ENCODE measurements at places on chromosomes 1 and 21. TPM values are rescaled to one million over a fixed set of nuclear protein-coding genes. Genes with fewer than 3 reads are reported as not detected.

Gene CBR3
- 13.2 TPM for polyA plus RNA-seq

Gene PKP1
- 0.06 TPM for polyA plus RNA-seq

Gene ERRFI1
- polyA plus RNA-seq, result 105 TPM

Gene PGLYRP3
- not detected for polyA plus RNA-seq

Gene FMO5
- polyA plus RNA-seq, result 2.0 TPM

Gene CHIA
- polyA plus RNA-seq, result not detected

Gene PCP4
- not detected for polyA plus RNA-seq

DNA sequence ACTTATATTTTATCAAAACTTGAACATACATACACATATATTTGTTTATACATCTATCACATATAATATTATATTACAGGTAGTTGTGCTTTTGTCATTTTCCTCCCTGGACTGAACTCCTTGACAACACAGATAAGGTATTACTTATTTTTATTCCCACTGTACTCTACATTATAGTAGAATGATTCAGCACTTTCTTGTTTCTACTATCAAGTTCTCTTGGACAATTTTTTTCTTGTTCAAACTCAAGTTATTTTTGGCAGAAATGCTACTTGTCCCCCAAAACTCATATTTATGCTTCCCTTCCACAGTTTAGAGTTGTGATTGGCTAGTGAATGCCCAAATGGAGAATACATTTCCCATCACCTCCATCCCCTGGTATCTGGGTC lies 10.8 kb upstream of the PTPRC start:
- H3K36me3 ChIP-seq, result no peaks in the 10 kb centered on the region
- H3K4me1 ChIP-seq, result no peaks in the 10 kb centered on the region
- H3K4me3 ChIP-seq, result no peak overlapping the region

DNA sequence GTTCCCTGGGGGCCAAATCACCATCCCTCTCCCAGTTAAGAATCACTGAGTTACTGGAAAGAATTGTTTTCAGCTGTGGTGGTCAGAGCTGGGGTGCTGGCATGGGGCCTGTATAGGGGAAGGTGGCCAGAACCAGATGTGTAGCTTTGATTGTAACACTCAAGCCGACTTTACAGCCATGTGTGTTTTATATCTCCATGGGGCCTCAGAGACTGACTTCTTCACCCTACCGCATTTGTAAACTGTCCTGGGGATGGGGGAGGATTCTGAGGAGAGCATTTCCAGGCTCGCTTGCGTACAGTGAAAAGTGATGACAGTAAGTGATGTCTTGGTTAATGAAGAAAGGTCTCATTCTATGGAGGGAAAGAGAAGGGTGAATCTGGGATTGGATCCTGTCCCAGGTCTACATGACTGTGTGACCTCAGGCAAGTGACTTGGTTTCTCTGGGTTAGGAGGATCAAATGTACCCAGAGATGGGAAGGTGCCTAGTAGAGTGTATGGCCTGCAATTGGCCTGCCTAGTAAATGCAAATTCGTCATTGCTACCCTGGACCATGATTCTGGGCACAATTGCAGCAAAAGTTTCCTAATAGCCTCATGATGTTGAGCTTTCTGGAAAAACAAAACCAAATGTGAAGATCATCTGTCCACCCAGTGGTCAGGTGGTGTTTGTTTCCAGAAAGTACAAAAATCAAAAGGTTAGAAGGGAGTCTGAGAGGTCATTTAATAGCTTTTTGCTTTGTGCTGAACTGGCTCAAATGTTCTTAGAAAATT lies 49.7 kb upstream of the RCC2 start:
- no peak overlapping the region for H3K27ac ChIP-seq
- peak; percentile 24 for DNase-seq
- peaks cover 2% of the 10 kb centered on the region for H3K4me1 ChIP-seq
- H3K4me3 ChIP-seq, result no peak overlapping the region

GRCh38 chr1:77557053-77557452 lies 125.4 kb downstream of the ZZZ3 start:
- H3K27me3 ChIP-seq, result no peaks in the 10 kb centered on the region
- no peak overlapping the region for H3K4me3 ChIP-seq
- H3K4me1 ChIP-seq, result no peaks in the 10 kb centered on the region
- no peak overlapping the region for H3K27ac ChIP-seq
- peak; percentile 40 for DNase-seq

GRCh38 chr1:21680381-21680780 lies 11.2 kb upstream of the RAP1GAP start:
- no peaks in the 10 kb centered on the region for H3K27me3 ChIP-seq
- H3K4me3 ChIP-seq, result no peak overlapping the region
- no peak for DNase-seq
- H3K4me1 ChIP-seq, result no peaks in the 10 kb centered on the region
- no peak overlapping the region for H3K27ac ChIP-seq
- H3K36me3 ChIP-seq, result no peaks in the 10 kb centered on the region

DNA sequence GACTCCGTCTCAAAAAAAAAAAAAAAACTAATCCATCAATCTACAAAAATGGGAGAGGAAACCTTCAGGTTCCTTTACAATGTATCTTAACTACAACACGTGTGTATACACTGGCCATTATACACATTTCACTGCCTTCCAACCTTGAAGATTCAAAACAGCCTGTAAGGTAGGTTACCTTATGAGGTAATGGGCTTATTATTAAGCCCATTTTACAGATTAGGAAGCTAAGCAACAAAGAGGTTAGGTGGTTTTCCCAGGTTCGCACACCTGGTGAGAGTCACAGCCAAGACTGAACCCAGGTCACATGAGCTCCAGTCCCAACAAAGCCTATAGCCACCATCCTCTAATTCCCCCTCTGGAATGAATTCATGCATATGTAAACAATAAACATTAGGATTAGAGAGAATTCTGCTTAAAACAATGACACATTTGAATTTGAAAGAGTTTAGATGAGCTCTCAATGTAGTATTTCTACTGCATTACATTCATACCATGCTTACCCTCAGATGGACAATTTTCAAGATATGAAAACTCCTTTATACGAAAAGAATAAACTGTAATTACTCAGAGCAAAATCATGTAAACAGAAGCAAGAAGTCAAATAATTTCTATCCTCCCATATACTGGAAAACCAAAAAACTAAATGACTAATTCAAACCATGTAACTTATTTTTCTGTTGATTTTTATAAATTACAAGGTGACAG lies 54.8 kb downstream of the EIF4G3 start:
- peaks cover 2% of the 10 kb centered on the region for H3K36me3 ChIP-seq
- H3K4me3 ChIP-seq, result no peak overlapping the region
- no peaks in the 10 kb centered on the region for H3K27me3 ChIP-seq
- no peak for DNase-seq

- no peaks in the 10 kb centered on the region for H3K27me3 ChIP-seq
- no peak overlapping the region for H3K4me3 ChIP-seq
These were observed 4.1 kb downstream of the DIPK1A start for GRCh38 chr1:92957030-92957734.

- H3K27me3 ChIP-seq, result no peaks in the 10 kb centered on the region
- H3K4me3 ChIP-seq, result no peak overlapping the region
- no peak for DNase-seq
- H3K27ac ChIP-seq, result no peak overlapping the region
- H3K36me3 ChIP-seq, result no peaks in the 10 kb centered on the region
These were observed 107.5 kb upstream of the RUNX1 start for GRCh38 chr21:35156293-35157278.

GRCh38 chr1:162878000-162878596 lies 17.1 kb upstream of the CCDC190 start:
- H3K27ac ChIP-seq, result no peak overlapping the region
- no peaks in the 10 kb centered on the region for H3K4me1 ChIP-seq
- DNase-seq, result peak; percentile 74
- H3K4me3 ChIP-seq, result no peak overlapping the region
- H3K36me3 ChIP-seq, result no peaks in the 10 kb centered on the region

- peaks cover 3% of the 10 kb centered on the region for H3K4me1 ChIP-seq
- DNase-seq, result peak; percentile 77
- H3K27ac ChIP-seq, result no peak overlapping the region
- H3K4me3 ChIP-seq, result no peak overlapping the region
- no peaks in the 10 kb centered on the region for H3K27me3 ChIP-seq
- no peaks in the 10 kb centered on the region for H3K36me3 ChIP-seq
These were observed 144.9 kb upstream of the HOOK1 start for GRCh38 chr1:59669752-59670312.

DNA sequence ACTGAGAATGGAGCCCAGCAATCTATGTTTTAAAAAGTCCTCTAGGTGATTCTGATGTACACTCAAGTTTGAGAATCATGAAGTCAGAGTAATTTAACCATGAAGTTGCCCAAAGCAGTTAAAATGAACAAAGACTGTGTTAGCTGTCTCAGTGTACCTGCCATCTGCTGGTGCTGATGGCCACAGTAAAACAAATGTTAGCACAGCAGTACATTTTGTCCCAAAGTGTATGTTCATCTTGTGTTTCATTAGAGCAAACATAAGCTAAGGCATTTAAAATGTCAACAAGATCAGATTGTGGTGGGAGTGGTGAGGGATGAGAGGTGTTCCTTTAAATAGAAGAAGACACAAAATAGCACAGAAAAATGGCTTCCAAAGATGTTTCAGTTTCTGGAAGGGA lies 31.1 kb downstream of the FYB2 start:
- no peaks in the 10 kb centered on the region for H3K36me3 ChIP-seq
- no peak for DNase-seq
- no peaks in the 10 kb centered on the region for H3K4me1 ChIP-seq
- no peak overlapping the region for H3K27ac ChIP-seq
- peaks cover 6% of the 10 kb centered on the region for H3K27me3 ChIP-seq
- H3K4me3 ChIP-seq, result no peak overlapping the region

GRCh38 chr21:35861661-35862060 lies 198.7 kb downstream of the SETD4 start:
- H3K27me3 ChIP-seq, result no peaks in the 10 kb centered on the region
- H3K27ac ChIP-seq, result no peak overlapping the region
- no peaks in the 10 kb centered on the region for H3K36me3 ChIP-seq
- H3K4me3 ChIP-seq, result no peak overlapping the region
- DNase-seq, result no peak

DNA sequence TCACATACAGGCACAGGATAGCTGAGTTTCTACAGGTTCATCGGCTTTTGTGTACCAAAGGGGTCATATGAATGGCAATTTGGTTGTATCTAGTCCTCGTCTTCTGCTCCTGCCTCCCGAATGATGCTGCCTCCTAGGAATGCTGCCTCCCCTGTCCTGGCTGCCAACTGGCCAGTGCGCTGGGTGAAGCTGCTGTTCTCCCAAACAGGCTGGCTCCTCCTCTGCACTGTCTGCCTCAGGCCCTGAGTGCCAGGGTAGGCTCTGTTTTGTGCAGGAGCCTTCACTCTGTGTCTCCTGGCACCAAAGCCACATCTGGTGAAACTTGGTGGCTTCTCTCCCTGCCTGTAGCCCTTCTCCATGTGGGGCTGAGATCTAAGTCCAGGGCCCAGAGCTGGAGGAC lies 60.3 kb downstream of the RHOU start:
- no peaks in the 10 kb centered on the region for H3K27me3 ChIP-seq
- no peak overlapping the region for H3K4me3 ChIP-seq
- DNase-seq, result no peak

- H3K36me3 ChIP-seq, result no peaks in the 10 kb centered on the region
- no peak for DNase-seq
- no peak overlapping the region for H3K27ac ChIP-seq
- no peaks in the 10 kb centered on the region for H3K4me1 ChIP-seq
- H3K27me3 ChIP-seq, result no peaks in the 10 kb centered on the region
These were observed 6.3 kb downstream of the APOBEC4 start for GRCh38 chr1:183646776-183647175.

DNA sequence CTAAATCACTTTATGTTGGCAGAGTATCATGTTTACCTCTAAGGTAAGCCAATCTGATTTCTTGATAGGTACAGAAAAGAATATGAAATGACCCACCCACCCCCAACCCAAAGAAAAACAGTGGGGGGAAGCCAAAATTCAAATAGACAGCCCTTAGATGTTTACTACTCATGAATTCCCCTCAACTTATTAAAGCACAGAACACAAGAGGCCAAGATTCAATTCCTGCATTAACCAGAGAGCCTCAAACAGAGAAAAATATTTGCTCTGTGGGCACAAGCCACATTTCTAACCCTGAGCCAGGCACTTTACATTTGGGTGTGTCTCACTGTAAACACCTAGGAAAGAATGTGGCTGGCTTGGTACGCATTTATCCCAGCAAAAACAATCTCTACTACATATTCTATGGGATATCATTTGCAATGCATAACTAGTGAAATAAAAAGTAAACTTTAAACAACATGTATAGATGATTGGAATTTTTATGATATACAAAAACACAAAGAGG lies 84.3 kb downstream of the PTPN14 start:
- no peaks in the 10 kb centered on the region for H3K4me1 ChIP-seq
- H3K4me3 ChIP-seq, result no peak overlapping the region
- no peak for DNase-seq
- H3K27ac ChIP-seq, result no peak overlapping the region

GRCh38 chr1:54378157-54378873 lies 27.9 kb downstream of the SSBP3 start:
- peaks cover 8% of the 10 kb centered on the region for H3K4me1 ChIP-seq
- no peak overlapping the region for H3K27ac ChIP-seq
- no peak overlapping the region for H3K4me3 ChIP-seq

DNA sequence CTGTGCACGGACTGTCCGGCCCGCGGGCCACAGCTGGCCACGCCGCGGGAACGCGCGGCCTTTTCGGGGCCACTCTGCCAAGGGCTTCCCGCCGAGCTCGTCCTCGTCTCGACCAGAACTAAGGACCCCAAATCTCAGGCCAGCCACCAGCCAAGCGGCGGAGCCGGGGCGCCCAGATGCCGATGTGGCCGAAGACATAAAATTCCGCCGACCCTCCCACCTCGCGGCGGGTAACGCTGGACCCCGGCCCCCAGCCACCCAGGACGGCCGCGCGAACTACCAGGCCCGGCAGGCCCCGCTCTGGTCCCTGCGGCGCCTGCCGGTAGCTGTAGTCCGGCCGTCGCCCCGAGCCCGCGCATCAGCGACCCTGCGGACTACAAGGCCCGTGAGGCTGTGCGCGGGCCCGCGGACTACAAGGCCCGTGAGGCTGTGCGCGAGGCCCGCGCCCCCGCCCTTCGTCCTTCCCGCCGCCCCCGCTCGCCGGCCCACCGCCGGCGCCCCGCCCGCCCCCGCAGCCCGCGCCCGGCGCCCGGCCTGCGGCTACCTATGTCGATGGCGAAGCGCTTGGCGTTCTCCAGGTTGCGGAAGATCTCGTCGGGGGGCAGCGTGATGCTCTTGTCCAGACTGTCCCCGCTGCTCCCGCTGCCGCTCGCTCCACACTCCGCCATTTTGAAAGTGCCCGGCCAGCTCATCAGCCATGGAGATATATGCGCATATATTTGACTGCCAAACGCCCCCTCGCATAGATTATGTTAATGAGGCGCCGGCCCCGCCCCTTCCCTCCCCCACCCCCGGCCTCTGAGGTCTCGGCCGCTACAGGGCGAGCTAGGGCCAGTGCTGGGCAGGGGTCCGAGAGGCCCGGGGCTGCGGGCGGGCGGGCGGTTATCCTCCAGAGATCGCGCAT lies at the start of gene PANK4:
TSS of gene PANK4 (minus strand) at position 677 of the 904 bp plus-strand sequence. CDS start at position 668, 9 bp downstream.
- peak within 1 kb of the TSS; percentile 74 for H3K27ac ChIP-seq
- H3K36me3 ChIP-seq, result peaks cover 2% of the 10 kb centered on the region
- peaks cover 5% of the 10 kb centered on the region for H3K27me3 ChIP-seq

DNA sequence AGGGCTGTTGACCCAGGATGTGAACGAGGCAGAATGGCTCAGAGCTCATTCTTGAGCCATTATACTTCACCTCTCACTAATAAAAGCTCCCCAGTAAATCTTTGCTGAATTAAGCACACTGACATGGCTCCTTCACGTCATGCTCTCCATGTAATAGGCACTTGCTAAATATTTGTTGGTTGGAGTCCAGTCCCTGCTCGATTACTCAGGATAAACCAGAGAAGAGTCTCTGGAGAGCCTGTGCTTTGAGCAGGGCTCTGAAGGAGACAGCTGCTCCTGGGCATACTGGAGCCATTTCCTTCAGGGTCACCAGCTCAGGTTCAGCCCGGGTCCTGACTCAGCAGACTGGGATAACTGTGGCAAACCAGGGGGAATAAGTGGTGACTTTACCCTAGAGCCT lies 46.9 kb downstream of the HLX start:
- H3K27me3 ChIP-seq, result no peaks in the 10 kb centered on the region
- no peak overlapping the region for H3K27ac ChIP-seq
- H3K36me3 ChIP-seq, result no peaks in the 10 kb centered on the region
- DNase-seq, result peak; percentile 28
- H3K4me3 ChIP-seq, result no peak overlapping the region
